ENCODE measurements at places on chromosomes 1 and 21.

DNA sequence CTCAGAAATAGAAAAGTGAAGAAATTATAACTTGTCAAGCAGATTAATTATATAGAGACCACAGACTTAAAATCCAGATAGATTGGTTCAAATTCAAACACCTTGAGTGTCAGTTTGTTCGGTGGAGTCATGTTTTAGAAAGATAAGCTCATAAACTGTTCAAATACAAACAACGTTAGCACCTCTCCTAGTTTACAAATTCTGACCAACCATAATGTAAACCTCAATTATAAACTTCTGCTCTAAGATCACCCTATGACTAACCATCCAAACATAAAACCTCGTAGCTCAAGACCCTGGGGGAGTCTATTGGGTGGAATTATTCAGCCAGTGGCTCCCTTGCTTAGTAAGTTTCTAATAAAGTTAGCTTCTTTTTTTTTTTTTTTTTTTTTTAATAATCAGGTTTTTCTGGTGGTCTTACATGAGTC, 12.4 kb downstream of the CBR1 start:
- DNase-seq: no peak

- DNase-seq: no peak
Observed at GRCh38 chr21:36079671-36080070, 9.8 kb downstream of the CBR1 start.

GRCh38 chr1:235409042-235409820, 42.0 kb downstream of the TBCE start:
- DNase-seq: no peak

DNA sequence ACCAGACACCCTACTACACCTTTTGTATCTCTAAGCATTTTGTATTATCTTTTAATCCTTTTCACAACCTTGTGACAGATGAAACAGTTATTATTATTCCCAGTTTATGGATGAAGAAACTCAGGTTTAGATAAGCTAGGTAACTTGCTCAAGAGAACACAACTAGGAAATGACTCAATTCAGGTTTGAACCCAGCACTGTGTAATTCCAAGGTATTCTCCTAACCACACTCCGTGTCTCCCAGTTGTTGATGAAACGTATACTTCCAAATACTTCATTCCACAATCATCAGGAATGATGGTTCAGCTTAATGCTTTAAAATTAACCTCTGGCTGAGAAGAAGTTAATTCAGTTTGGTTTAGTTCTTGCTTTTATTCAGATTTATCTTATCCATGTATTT, 51.7 kb upstream of the MRPS6 start:
- no peak for DNase-seq

GRCh38 chr1:68623700-68624099, 126.8 kb upstream of the DEPDC1 start:
- DNase-seq: no peak
